ENCODE measurements at places on chromosomes 7 and 10.

- no peak for DNase-seq
These were observed 20.6 kb downstream of the TMEM273 start for GRCh38 chr10:49167425-49168170.

DNA sequence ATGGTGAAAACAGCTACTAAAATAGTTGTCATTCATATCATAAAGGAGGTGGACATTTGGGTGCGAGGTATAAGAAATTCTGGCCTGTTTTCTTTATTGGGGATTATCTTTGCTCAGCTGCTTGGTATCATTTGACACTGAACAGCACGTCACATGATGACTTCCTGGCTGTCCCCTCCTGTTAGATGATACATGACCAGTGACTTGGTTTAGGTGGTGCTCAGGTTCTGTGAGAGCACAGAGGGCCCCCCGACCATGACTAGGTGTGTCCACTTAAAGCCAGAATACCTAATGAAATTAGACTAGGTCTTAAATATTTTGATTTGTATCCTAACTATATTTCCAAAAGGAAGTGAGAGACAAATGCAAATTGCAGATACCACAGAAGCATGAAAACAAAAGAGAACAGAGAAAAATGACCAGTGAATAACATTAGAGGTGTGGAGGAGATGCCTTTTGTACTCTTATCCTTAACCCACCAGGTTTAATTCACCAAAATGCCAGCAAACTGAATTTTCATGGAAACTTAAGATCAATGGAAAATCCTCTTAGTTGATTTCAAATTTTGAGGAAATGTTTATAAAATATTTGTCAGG is 50.6 kb upstream of the GJD4 start:
- no peak for DNase-seq

GRCh38 chr7:103048833-103049232 is 25.8 kb downstream of the FBXL13 start:
- no peak for DNase-seq

DNA sequence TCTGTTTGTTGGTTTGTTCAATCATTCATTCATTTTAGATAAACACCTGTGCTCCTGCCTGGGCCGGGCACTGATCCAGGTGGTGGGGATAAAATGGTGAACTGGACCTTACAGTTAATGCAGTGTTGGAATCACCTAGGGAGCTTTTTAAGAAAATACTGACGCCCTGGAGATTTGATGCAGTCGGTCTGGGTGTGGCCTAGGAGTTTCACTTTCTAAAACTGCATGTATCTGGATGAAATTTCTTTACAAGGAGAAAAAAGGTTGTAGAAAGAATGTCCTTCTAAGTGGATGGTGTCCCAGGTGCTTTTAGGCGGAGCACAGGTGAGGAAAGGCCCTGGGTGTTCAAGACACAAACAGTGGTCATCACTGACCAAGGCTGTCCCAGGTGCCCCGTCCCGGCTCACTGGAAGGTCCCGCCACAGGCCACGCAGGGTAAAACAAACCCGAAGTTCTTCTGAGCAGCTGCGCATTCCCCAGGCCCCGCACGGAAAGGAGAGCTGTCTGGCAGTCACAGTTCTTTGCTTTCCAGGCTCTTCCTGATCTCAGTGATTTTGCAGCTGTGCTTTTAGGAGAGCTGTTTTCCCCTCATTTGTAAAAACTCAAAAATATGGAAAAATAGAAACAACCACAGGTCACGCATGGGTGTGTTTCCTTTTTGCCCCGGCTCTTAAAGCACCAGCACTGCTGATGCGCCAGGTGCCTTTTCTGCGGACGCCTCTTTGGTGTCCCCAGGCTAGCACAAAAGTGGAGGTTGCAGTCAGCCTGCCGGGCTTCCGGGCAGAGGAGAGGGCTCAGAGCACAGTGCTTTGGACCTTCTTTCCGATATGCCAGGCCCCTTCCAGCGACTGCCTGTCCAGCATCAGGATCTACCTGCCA is 161.9 kb downstream of the GRK5 start:
- DNase-seq, result no peak

DNA sequence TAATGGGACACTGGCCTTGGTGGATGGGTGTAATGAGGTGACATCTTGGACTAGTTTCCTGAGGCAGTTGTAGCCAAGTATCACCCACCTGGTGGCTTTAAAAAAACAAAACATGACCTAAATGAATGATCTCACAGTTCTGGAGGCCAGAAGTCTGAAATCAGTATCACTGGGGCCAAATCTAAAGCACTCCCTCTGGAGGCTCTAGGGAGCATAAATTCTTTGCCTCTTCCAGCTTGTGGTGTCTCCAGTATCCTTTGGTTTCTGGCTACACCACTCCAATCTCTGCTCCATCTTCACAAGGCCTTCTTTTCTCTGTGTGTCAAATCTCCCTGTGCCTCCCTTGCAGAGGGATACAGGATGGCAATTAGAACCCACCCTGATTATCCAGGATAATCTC is 342.9 kb downstream of the CALN1 start:
- no peak for DNase-seq

DNA sequence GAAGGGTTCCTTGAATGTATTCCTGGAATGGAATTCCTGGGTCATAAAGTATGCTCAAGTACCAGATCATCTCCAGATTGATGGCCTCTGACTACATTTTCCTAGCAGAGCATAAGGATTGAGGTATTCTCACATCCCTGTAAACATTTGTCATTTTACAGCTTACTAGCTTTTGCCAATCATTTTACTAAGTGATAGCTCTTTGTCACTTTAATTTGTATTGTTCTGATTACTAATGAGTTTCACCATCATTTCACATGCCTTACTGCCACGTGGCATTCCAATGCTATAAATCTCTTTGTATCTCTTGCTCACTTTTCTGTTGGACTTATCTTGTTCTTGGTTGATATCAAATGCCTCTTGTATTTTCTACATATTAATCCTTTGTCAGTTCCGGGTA is 68.6 kb upstream of the CACNB2 start:
- no peak for DNase-seq

- no peak for DNase-seq
These were observed 132.1 kb upstream of the BTBD16 start for GRCh38 chr10:122138831-122139625.

GRCh38 chr7:18420748-18421147 is 74.8 kb upstream of the HDAC9 start:
- no peak for DNase-seq

GRCh38 chr7:99027241-99027640 is 116.7 kb downstream of the SMURF1 start:
- DNase-seq, result no peak

DNA sequence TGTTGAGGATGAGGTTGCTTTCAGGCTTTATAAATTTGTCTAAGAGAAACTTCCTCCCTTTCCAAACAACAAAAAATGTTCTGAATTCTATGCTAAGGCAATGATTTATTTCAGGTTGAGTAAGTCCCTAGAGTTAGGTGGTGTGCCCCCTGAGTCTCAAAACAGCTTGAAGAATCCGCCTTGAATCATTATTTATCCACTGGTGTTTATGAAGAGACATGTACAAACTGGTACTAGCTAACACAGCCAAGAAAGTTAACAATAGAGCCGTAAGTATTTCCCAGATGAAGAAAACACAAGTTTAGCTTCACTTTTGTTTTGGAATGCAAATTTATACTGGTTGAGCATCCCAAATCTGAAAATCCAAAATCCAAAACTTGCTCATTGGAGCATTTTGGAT is 66.2 kb upstream of the SRPK2 start:
- DNase-seq, result no peak

DNA sequence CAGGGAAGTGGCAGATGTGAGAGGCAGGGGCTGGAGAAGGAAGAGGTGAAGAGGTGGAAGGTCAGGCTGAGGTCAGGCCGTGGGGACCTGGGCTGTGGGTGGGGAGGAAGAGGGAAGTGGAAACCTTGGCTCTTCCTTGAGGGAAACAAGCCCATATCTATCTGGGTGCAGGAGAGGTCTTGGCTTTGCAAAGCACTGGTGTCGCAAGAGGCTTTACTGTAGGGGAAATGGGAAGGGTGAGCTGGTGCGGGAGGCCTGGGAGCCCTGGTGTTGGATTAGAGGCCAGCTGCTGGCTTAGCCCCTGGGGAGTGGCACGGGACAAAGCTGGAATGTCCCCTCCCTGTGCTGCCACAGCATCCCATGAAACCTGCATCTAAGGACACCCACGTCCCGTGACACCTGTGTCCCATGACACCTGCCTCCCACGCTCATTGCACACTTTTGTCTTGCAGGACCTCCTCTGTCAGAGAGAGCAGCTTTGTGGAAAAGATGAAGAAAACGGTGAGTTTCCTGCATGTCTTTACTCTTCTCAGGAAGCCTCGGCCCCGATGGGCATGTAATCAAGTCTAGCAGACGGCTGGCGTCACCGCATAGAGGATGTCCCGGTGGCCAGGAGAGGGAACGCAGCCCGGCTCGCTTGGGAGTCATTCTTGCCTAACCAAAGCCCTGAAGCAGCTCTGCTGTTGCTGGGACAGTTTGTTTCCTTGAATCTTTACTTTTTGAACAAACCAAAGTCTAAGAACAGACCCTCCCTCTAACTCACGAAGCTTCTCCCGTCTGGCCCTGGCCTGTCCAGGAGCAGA is 22.2 kb downstream of the TMEM120A start:
- no peak for DNase-seq
